ENCODE measurements at places on chromosomes 11 and 22.
A peak's percentile ranks its signal among the peaks of the same experiment; 100 is the strongest.

GRCh38 chr11:15494740-15495139, 380.0 kb downstream of the INSC start:
- DNase-seq, result no peak

- DNase-seq, result peak; percentile 27
Measured at GRCh38 chr11:125627236-125627910, 2.4 kb downstream of the CHEK1 start.

DNA sequence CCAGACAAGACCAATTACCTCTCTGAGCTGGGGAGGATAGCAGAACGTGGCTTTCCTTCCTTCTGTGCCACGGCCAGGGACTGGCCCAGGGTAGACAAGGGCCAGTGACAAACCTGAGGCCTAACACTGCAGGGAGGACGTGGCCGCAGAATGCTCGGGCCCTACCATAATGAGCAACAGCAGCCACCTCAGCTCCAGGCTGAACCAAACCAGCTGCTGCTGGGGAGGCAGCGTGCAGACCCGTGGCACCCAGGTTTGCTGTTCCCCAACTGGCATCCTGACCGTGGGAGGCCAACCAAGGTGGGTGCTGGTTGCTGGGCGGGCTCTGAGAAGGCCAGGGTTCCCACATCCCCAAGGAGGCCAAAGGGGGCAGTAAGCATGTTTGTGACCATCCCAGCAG, 83.0 kb downstream of the MORC2 start:
- DNase-seq, result no peak

DNA sequence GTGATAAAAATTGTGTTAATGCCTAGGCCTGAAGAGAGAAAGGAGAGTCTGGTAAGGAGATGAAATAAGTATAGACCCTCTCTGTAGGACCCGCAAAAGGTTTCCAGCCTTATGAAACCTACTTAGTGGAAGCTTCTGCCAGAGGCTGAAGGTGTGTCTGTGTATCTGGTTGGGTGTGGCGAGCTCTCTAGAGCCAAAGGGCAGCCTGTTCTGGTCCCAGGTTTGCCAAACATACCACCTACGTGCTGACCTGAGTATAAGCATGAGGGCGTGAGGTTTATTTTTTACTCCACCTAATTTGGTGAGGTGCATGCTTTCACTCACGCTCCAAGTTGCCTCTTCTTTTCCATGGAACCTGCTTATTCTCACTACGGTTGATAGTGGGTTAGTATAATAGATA, 5.6 kb downstream of the CSTPP1 start:
- no peak for DNase-seq
